ENCODE measurements at places on chromosomes 3 and 15. TPM values are rescaled to one million over a fixed set of nuclear protein-coding genes. Genes with fewer than 3 reads are reported as not detected.

The TRPC1 gene
- 11.0 TPM for total RNA-seq

The EBLN2 gene
- total RNA-seq: 2.1 TPM

The CLEC3B gene
- 1.3 TPM for total RNA-seq

- H3K36me3 ChIP-seq: no peaks in the 10 kb centered on the region
- no peak for DNase-seq
- no peak overlapping the region for H3K4me3 ChIP-seq
- H3K27me3 ChIP-seq: no peaks in the 10 kb centered on the region
- H3K4me1 ChIP-seq: no peaks in the 10 kb centered on the region
- H3K27ac ChIP-seq: no peak overlapping the region
These were observed 41.3 kb downstream of the APBA2 start for GRCh38 chr15:28927043-28927442.

DNA sequence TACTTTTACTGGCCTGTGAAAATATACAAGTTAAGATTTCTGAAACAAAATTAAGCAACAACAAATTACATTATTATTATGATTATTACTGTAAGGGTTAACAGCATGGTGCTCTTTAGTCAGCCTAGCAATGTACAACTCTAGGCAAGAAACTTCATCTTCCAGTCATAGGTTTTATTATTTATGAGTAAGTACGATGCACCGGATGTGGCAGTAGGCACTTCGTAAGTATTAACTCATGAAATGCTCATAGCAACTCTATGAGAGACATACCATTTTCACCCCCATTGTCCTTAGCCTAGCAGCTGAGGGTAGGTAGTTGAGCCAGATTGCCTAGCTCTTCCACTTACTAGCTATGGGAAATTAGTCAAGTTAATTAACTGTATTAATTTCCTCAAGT lies 68.0 kb upstream of the PTPRG start:
- DNase-seq: no peak
- H3K4me3 ChIP-seq: no peak overlapping the region
- H3K27ac ChIP-seq: no peak overlapping the region

DNA sequence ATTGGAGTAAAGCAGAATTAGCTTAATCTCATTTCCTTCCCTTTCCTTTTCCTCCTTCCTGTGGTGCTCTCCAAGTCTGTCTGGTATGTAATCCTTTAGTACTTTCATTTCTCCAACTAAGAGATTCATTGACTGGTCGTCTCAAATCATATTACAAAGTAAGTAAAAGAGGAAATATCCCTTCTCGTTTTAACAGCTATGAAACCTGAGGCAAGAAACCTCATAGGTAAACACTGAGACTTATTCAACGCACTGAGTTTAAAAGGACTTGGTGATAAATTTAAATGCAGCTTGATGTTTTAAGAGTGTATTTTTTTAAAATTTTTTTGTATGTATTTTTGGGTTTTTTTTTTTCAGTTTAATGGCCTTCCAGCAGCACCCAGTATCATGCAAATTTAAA lies 117.2 kb upstream of the LRRC3B start:
- H3K4me1 ChIP-seq: no peaks in the 10 kb centered on the region
- DNase-seq: no peak
- no peaks in the 10 kb centered on the region for H3K27me3 ChIP-seq
- no peak overlapping the region for H3K4me3 ChIP-seq
- no peak overlapping the region for H3K27ac ChIP-seq

DNA sequence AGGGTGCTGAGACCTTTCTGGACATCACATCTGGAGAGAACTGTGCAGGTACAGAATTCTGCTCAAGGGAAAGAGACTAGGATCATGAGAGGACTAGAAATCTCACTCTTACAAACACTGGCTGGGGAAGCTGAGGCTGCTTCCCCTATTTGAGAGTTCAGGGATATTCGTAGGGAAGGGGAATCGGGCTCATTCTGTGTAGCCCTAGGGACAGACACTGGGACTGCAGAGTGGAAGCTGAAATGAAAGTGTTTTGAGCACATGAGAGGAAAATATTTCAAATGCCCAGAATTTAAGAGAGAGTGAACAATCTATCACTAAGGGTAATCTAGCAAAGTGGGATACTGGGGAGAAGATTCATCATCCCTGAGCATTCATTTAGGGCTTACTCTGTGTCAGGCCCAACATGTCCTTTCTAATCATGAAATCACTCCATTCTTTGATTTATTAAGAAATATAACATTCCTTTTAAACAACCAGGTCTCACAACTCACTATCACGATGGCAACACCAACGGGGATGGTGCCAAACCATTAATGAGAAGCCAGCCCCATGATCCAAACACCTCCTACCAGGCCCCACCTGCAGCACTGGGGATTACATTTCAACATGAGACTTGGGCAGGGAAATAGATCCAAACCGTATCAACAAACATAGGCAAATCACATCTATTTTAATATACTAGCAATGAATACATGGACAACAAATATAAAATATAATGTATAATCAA lies 63.0 kb downstream of the CPN2 start:
- H3K36me3 ChIP-seq: no peaks in the 10 kb centered on the region
- no peak for DNase-seq

The SEMA5B gene
- total RNA-seq: not detected

DNA sequence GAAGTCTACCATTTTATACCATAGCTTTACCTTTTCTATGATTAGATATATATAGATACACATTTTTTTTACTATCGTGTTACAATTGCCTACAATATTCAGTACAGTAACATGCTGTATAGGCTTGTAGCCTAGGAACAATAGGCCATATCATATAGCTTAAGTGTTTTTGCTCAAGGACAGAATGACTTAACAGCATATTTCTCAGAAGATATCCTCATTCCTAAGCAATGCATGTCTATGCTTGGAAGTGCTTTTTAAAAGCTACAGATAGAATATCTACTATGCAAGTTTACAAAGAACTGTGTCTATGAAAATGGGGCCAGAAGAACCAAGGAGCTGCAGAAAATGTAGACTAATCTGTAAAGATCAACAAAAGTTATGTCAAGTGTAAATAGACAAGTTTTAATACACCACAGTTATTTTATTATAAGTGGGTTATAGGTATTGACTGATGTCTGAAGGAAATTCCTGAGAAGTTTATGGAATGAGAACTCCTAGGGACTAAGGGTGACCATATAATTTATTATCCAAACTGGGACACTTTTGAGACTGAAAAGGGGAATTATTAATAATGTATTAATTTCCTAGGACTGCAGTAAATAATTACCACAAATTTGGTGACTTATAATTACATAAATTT lies 138.7 kb upstream of the TGFBR2 start:
- H3K27ac ChIP-seq: no peak overlapping the region
- DNase-seq: peak; percentile 23
- no peaks in the 10 kb centered on the region for H3K27me3 ChIP-seq
- no peak overlapping the region for H3K4me3 ChIP-seq
- peaks cover 56% of the 10 kb centered on the region for H3K4me1 ChIP-seq

The CFAP44 gene
- total RNA-seq: 1.4 TPM

The ADAMTS17 gene
- total RNA-seq: not detected
